ENCODE measurements at places on chromosomes 5 and 9. TPM values are rescaled to one million over a fixed set of nuclear protein-coding genes. Genes with fewer than 3 reads are reported as not detected.

The SPINK6 gene
- total RNA-seq = not detected

The ZNF474 gene
- 0.17 TPM for total RNA-seq

The C9orf50 gene
- total RNA-seq = not detected

The NMUR2 gene
- not detected for total RNA-seq

The PARP8 gene
- total RNA-seq = 0.42 TPM

The PRR16 gene
- total RNA-seq = not detected

The NDOR1 gene
- 3.4 TPM for total RNA-seq

The ZFYVE16 gene
- 44.1 TPM for total RNA-seq

The CATSPER3 gene
- not detected for total RNA-seq

The WDR31 gene
- total RNA-seq = 0.17 TPM

The GLRA1 gene
- total RNA-seq = not detected

The TLX3 gene
- not detected for total RNA-seq

The DNLZ gene
- total RNA-seq = 34.5 TPM

The PDCD1LG2 gene
- 4.4 TPM for total RNA-seq

The LECT2 gene
- total RNA-seq = not detected

The LCN10 gene
- not detected for total RNA-seq

The SUSD3 gene
- not detected for total RNA-seq

The ORM2 gene
- total RNA-seq = not detected

The CNTFR gene
- not detected for total RNA-seq

The CDH6 gene
- 0.56 TPM for total RNA-seq

The MORN5 gene
- not detected for total RNA-seq

The STK32A gene
- total RNA-seq = not detected

The EIF4E1B gene
- total RNA-seq = not detected

The CAVIN4 gene
- 2.3 TPM for total RNA-seq

The GPRIN1 gene
- total RNA-seq = 8.7 TPM

The CD14 gene
- total RNA-seq = 3.2 TPM

Data from dermis blood vessel endothelial cell (primary cell).